Activated T-cell treated with anti-CD3 and anti-CD28 coated beads, Interleukin-2, amount 50 U/mL, for 72 hours (primary cell): ENCODE measurements at places on chromosomes 3 and 15. TPM values are rescaled to one million over a fixed set of nuclear protein-coding genes. Genes with fewer than 3 reads are reported as not detected.

- no peak for DNase-seq
Measured at GRCh38 chr3:143820466-143821221, 27.6 kb downstream of the SLC9A9 start.

DNA sequence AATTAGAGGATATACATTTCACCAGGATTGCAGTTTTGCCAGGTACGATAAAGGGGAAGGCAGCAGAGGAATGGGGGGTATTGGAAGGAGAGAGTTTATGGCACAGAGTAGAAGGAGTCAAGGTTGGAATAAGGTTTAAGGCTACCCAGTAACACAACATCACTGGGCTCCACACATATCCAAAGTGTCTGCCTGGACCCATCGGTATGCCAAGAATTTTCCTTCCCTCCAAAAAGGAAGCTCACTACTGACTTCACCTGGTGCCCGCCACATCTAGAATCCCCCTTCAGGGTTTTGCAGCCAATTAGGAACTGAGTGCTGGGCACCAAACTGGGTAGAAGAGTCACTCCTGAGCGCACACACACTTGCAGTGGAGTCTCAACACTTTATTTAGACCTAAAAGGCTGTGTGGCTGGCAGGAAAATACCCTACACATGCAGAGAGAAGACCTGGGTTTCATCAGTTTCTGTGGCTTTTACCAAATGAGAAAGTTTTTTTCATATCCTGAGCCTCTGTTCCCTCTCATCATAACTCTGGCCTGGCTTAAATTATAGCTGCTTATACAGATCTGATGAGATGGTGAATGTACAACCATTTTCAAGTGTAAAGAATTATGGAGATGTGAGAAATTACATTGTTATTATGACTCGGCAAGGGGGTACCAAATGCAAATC lies 190.8 kb upstream of the LPP start:
- DNase-seq, result peak; percentile 38

- no peak for DNase-seq
Measured at GRCh38 chr3:84444726-84445521, 513.9 kb upstream of the CADM2 start.

GRCh38 chr15:32030795-32031194 lies 480 bp downstream of the CHRNA7 start:
- DNase-seq, result no peak

SCAANT1 gene
- total RNA-seq, result not detected

DNA sequence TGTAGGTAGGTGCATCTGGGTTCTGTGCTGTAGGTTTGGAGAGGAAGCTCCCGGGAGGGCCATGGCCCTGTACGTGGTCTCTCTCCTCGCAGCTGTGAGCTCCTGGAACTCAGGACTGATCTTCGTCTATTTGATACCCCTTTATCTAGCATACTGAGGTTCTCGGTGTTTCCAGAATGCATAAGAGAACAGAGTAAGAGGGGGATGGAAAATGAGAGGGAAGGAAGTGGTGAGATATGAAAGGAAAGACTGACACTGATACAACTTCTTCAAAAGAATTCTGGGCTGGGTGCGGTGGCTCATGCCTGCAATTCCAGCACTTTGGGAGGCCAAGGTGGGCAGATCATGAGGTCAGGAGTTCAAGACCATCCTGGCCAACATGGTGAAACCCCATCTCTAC lies 90.7 kb downstream of the CHRD start:
- no peak for DNase-seq

- no peak for DNase-seq
Measured at GRCh38 chr3:33403756-33404155, 36.4 kb downstream of the UBP1 start.

- DNase-seq, result peak; percentile 82
Measured at GRCh38 chr3:46276497-46277099, 34.3 kb downstream of the CCR3 start.

RBPMS2 gene
- total RNA-seq, result 0.14 TPM

DNA sequence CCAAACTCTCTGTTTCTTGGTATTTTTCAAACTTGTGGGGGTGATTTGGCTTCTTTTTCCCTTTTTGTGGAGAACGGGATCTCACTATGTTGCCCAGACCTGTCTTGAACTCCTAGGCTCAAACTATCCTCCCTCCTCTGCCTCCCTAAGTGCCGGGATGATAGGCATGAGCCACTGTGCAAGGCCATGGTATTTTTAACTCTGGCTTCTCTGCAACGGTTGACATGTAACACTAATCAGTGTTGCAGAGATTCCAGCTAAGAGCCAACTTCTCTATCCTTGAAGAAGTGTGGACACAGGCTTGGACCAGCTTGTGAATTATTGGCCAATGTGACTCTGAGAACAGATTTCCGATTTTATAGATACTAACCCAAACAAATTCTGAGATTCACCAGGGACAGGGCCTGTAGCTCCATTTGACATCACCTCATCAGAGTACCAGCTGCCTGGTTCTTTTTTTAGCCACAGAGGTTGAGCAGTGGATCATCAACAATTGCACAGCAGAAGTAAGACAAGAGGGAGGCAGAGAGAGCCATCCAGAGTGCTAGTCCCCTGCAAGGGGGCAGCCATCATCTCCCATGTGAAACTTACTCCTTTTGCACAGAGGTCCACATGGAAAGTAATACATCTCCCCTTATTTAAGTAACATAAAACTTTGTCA lies 98.1 kb upstream of the SYNPR start:
- DNase-seq, result no peak

TIMP4 gene
- 0.24 TPM for total RNA-seq

FGD5 gene
- total RNA-seq, result not detected

GRCh38 chr3:126313580-126314304 lies 43.5 kb downstream of the KLF15 start:
- no peak for DNase-seq

- DNase-seq, result no peak
Measured at GRCh38 chr15:25682340-25682739, 180.8 kb downstream of the ATP10A start.

GRCh38 chr3:82739390-82739789 lies 977.9 kb upstream of the GBE1 start:
- no peak for DNase-seq

ZPLD1 gene
- 0.17 TPM for total RNA-seq

DNA sequence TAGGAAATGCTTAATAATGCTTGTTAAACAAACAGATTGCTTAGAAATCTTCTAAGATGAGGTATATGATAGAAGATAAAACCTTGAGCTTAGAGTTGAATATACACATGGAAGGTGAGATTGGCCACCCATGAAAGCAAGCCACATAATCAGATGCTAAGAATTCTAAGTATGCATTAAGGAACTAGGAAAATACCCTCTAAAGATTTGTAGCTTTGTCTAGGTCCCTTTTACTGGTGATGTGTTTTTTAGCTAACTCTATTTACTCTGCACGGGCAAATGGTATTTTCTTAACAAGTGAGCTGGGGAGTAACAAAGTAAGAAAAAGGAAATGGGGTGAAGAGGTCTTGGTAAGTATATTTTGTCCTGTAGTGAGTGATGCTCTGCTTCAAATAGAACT lies 310.3 kb downstream of the OXSM start:
- no peak for DNase-seq

ALCAM gene
- 22.0 TPM for total RNA-seq

CHRD gene
- not detected for total RNA-seq

GRCh38 chr3:127679534-127680145 lies 6.9 kb downstream of the ABTB1 start:
- DNase-seq, result no peak

DNA sequence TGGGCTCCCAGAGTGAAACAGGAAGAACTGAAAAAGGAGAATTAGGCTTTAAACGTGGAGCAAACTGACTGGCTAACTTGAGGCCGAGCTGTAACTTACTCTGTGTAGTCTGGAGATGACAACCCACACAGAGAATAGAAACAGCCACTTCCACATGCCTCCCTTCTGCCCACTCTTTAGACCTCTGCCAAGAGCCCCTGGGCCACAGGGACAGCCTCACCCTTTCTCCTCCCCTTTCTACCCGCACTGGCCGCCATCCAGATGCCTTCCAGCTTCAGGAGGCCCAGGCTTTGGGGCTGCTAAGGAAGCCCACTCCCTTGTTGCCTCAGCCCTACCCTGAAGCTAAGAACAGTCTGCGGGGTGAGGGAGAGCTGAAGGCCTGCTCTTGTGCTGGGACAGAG lies 6.8 kb downstream of the ARHGAP31 start:
- DNase-seq, result no peak

TRPM1 gene
- not detected for total RNA-seq

GRCh38 chr3:135224815-135225362 lies 429.8 kb downstream of the EPHB1 start:
- no peak for DNase-seq

DNA sequence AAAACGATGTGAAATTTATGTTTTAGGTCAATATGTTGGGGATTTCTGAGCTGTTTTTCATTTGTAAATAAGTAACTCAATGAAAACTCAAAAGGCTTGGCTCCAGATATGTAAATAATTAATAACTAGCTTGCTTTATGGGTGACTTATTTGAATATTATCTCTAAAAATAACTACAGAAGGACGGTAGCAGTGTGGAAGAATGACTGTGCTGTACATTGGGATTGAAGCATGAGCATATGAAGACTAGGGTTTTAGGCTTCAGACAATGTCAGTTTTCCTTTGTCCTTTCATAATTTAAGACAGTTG lies 343.9 kb downstream of the GRM7 start:
- DNase-seq, result no peak

PLSCR4 gene
- total RNA-seq, result not detected

FBXL22 gene
- total RNA-seq, result 0.79 TPM

DNA sequence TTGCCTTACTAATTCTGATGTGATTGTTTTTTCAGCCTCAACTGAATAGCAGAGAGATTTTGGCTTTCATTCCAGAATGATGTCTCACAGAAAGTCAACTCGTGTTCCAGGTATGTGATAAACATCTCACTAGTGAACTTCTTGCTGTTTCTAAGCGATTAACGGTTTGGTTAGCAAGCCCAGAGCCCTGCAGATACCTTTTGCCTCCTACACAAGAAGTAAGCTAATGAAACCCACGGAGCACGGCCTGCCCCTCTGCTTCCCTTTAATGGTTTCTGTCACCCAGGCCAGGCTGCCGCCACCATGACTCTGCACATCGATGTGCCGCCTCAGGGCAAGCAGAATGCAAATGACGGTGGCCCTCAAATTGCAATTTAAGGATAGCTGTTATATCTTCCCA lies 155.9 kb upstream of the ICE2 start:
- no peak for DNase-seq

GALNT15 gene
- not detected for total RNA-seq

- no peak for DNase-seq
Measured at GRCh38 chr15:60091157-60091556, 87.0 kb downstream of the FOXB1 start.

DNA sequence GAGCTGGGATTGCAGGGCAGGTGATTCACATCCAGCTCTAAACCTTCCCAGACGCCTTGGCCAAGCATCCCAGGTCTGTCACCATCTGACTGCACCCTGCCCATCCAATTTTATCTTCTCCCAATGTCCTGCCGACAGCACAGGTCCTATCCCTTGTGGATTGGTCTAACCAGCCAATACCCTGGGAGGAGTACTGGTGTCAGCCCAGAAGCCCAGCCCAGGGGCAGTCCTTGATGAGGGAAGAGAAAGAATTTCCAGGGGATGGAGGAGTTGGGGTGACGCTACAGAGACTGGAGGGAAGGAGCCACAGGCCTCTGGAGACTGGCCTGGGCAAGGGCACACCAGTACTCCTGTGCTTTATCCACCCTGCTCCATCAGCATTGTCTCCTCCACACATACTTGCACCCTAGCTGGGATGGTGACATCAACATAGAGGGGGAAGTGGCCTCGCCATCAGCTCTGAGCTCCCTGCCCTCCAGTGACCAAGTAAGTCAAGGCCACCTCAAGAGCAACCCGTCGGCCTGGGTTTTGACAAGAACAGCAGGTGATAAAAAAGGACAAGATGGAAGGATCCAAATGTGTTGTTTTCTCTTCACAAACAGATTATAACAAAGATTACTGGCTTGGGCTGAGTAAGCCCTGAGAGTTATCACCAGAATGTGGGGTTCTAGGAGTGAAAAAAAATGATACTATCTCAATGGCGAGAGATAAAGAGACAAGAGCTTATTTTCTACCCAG lies 114.6 kb downstream of the AQP9 start:
- no peak for DNase-seq

TMEM212 gene
- total RNA-seq, result not detected

GRCh38 chr3:156448300-156448699 lies 106.6 kb downstream of the SSR3 start:
- DNase-seq, result peak; percentile 17

DNA sequence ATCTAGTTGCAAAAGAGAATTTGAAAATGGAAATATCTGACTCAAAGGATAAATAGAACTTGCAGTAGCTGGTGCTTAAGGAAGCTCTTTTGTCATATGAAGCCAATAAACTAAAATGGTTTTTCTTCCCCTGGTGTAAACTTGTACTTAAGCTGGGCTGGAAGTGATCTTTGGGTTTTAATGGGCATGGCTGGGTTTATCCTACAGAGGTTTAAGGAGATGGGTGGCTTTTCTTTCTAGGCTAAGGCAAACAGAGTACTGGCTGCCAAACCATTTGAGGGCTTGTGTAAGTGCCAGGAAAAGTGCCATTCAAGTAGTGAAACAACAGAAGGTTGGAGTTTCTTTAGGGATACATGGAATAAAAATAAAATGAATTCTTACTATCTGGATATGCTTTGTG lies 12.1 kb upstream of the UTS2B start:
- no peak for DNase-seq

MESP2 gene
- not detected for total RNA-seq

DNA sequence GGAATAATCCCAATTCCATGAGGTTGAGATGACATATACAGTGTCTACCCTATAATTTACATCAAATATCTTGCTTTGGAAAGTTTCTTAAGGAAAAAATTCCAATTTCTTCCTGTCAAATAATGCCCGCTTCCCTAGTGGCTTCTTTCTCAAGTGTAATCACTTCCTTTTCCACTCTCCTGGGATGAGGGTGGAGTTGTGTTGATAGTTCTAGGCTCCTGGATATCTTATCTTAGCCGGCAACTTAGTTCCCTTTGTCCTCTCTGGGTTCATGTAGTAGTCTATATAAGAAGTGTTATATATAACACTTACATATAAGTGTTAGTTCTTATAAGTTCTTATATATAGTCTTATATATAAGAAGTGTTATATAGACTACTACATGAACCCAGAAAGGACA lies 10.9 kb downstream of the TAGLN3 start:
- no peak for DNase-seq

- no peak for DNase-seq
Measured at GRCh38 chr15:56052395-56053045, 59.1 kb upstream of the NEDD4 start.

MORC1 gene
- total RNA-seq, result not detected

LRTM1 gene
- total RNA-seq, result not detected

NR2E3 gene
- not detected for total RNA-seq

- DNase-seq, result no peak
Measured at GRCh38 chr3:111252779-111253178, 181.2 kb downstream of the NECTIN3 start.
